ENCODE measurements at places on chromosomes 13 and 19.

DNA sequence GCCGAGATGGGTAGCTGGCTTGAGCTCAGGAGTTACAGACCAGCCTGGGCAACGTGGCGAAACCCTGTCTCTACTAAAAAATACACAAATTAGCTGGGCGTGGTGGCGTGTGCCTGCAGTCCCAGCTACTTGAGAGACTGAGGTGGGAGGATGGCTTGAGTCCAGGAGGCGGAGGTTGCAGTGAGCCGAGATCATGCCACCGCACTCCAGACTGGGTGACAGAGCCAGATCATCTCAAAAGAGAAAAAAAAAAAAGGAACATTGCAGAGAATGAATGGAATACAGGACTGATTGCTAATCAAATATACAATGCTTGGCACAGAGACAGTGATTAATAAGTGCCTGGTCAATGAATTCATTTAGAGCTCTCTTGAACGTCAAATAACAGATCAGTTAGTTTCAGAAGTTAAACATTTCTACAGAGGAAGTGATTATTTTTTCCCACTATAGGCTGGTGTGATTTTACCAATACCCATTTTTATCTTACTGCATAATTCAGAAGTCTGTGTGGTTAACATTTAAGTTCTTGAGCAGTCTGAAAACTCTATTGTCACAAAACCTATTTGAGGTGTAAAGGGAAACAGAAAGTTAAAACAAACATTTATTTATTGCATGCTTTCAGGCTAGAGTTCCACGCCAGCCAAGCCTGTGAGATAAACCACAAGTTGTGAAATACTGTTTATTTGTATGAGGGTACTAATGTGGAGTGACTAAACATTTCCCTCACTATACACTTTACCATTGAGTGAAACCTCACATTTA lies 7.7 kb upstream of the TBC1D4 start:
- peak; percentile 86 for DNase-seq

DNA sequence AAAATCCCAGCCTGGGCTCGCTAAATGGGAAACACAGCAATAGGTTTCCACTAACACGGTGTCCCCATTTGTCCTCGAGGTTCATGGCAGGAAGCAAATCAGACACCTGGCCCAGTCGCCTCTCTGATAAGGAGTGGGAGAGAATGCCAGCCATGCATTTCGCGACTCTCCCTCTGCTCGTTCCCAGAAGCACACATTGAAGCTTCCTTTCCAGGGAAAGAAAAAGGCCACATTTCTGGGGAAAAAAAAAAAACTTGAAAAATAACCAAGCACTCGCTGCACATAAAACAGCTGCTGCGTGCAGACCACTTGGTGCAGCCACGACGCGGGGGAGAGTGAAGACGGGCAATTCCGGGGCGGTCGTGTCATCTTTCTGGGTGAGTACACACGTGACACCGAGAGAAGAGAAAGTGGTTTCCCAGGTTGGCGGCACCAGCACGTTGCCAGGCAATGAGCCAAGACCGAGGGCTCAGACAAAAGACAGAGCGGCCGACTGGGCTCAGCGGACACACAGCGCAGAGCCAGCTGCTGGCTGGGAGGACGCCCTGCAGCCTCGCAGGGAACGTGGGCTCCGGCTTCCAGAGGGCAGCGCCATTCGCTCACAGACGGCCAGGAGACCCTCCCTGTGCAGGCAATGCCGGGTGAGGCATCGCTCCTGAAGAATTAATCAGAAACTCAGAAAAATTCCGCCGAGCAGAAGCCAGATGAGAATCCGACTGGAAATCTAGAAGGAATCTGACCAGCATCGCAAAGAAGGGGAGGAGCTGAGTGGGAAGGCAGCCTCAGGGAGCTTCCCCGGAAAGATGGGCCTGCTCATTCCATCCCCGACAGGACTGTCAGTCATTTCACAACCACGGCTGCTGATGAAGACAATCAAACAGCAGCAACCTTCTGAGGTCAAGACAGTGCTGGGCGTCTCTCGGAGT lies 83.2 kb upstream of the IRS2 start:
- DNase-seq = peak; percentile 62

DNA sequence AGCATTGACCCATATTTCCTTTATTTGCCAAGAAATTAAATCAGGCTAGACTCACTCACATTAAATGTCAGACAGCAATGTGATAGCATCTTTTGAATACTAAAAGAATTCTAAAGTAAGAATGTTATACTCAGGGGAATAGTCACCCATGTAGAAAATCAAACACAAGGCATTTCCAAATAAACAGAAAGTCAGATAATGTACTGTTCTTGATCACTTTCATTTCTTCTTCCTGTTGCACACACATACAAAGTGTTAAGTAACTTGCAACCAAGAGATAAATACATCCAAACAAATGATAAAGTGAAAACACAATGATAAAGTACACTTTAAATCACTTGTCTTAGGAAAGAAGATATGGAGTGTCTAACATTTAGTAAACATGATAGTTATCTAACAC lies 1366.6 kb upstream of the MIR17HG start:
- DNase-seq = peak; percentile 27

- DNase-seq = peak; percentile 72
Measured at GRCh38 chr13:44967704-44968433, 21.4 kb downstream of the NUFIP1 start.

GRCh38 chr13:110503037-110503901 lies 58.3 kb downstream of the RAB20 start:
- peak; percentile 84 for DNase-seq

Measured in choroid plexus epithelial cell (primary cell).